Astrocyte of the cerebellum (primary cell): ENCODE measurements at places on chromosomes 2 and 18.

GRCh38 chr2:217054791-217055190 lies 194.9 kb upstream of the TNP1 start:
- no peak for DNase-seq

GRCh38 chr2:54085069-54085468 lies 30.3 kb upstream of the ACYP2 start:
- DNase-seq, result no peak

GRCh38 chr2:84201158-84201557 lies 257.9 kb downstream of the SUCLG1 start:
- no peak for DNase-seq

GRCh38 chr2:240506406-240507059 lies 51.3 kb downstream of the ANKMY1 start:
- DNase-seq, result no peak

- DNase-seq, result no peak
Observed at GRCh38 chr18:58527285-58527951, 101.5 kb downstream of the ALPK2 start.

GRCh38 chr2:1528273-1529064 lies 115.2 kb downstream of the TPO start:
- DNase-seq, result no peak

- no peak for DNase-seq
Observed at GRCh38 chr2:99140860-99141109, 722 bp upstream of the C2orf15 start.
